ENCODE measurements at places on chromosomes 16 and 17. TPM values are rescaled to one million over a fixed set of nuclear protein-coding genes. Genes with fewer than 3 reads are reported as not detected.

MMP15 gene
- 23.3 TPM for total RNA-seq

RGS11 gene
- total RNA-seq, result 6.1 TPM

MFSD11 gene
- total RNA-seq, result 9.1 TPM

CIITA gene
- total RNA-seq, result 1.8 TPM

IL17C gene
- not detected for total RNA-seq

DNA sequence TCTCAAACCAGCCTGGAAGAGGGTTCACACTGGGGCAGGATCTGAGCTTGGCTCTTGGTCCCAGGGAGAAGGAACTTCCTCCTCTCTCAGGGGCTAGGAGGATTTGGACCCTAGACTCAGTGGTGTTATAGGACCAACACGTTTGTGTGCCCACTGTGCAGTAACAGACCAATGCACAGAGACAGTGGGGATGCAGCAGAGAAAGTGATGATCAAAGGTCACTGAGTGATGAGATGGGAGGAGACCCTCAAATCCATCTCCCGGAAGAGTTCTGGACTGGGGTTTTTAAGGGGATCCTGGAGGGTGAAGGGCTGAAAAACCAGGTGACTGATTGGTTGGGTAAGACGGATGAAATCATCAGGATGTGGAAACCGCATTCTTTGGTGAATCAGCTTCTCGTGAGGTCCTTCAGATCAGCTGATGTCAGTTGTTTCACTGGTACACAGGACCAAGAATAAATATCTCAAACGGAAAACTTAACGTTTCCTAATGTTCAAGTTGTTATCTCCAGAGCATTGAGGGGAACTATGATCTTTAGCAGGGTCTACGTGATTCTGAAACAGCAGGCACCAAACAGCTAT is 3.3 kb upstream of the VAC14 start:
- no peak for DNase-seq
- no peaks in the 10 kb centered on the region for H3K36me3 ChIP-seq
- no peak overlapping the region for H3K27ac ChIP-seq

DNA sequence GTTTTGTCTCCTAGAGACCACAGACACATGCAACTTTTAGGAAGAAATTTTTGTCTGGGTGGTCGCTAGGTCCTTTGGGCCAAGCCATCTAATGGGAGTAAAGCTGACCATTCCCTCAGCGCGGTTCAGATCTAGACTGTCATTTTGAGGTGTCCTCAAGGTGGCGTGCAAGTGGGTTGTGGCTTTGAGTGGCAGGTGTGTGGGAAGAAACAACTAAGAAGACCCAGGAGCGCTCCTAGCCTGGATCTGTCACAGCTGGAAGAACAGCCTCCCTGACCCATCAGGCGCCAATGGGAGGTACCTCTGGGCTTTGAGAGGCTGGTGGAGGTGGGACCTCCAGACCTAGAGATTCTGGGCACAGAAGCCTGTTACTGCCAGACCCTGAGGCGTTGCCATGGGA is 645.1 kb downstream of the KCNJ18 start:
- no peaks in the 10 kb centered on the region for H3K27me3 ChIP-seq
- H3K4me3 ChIP-seq, result no peak overlapping the region
- DNase-seq, result no peak
- H3K36me3 ChIP-seq, result no peaks in the 10 kb centered on the region
- no peak overlapping the region for H3K27ac ChIP-seq

DNA sequence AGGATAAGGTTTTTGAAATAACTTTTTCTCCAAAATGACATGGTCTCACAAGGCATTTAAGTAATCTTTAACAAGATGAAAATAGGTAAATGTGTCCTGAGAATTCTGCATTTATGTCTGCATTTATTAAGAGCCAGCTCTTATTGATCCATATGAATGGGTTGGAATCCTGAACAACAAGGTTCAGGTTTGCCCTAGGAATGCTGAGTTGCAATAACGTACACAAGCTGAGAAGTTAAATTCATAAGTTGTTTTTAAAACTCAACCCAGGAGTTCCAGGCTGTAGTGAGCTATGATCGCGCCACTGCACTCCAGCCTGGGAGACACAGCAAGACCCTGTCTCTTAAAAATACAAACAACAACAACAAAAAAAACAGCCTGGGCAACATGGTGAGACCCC is 28.1 kb downstream of the GLG1 start:
- no peak for DNase-seq
- H3K27me3 ChIP-seq, result no peaks in the 10 kb centered on the region
- H3K4me1 ChIP-seq, result peaks cover 14% of the 10 kb centered on the region
- no peaks in the 10 kb centered on the region for H3K36me3 ChIP-seq
- no peak overlapping the region for H3K4me3 ChIP-seq
- no peak overlapping the region for H3K27ac ChIP-seq

- H3K36me3 ChIP-seq, result peaks cover 26% of the 10 kb centered on the region
- no peak for DNase-seq
- peaks cover 4% of the 10 kb centered on the region for H3K4me1 ChIP-seq
- H3K4me3 ChIP-seq, result no peak overlapping the region
- H3K27me3 ChIP-seq, result no peaks in the 10 kb centered on the region
- no peak overlapping the region for H3K27ac ChIP-seq
These were observed 5.6 kb downstream of the STX4 start for GRCh38 chr16:31038993-31039392.

DNA sequence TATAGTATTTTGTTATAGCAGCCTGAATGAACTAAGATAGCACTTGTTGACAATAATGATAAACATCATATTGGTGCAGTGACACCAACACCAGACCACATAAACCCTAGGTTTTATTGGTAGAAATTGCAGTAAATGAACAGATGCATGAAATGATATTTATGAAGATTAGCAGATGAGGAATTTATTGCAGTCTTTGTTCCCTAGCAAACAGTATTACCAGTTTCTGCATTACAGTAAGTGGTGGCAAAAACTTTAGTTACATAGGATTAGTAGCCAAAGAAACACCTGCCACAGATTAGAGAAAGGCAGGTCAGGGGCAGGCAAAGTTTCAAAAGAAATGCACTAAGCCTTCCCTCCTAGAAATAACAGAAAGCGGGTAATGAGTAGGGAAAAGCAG is 17.7 kb upstream of the TANC2 start:
- no peaks in the 10 kb centered on the region for H3K36me3 ChIP-seq
- H3K27ac ChIP-seq, result no peak overlapping the region
- H3K4me3 ChIP-seq, result no peak overlapping the region
- no peaks in the 10 kb centered on the region for H3K27me3 ChIP-seq
- H3K4me1 ChIP-seq, result no peaks in the 10 kb centered on the region

GRCh38 chr17:42310787-42311215 is 22.5 kb downstream of the STAT5A start:
- no peaks in the 10 kb centered on the region for H3K4me1 ChIP-seq
- no peak overlapping the region for H3K4me3 ChIP-seq
- H3K36me3 ChIP-seq, result peaks cover 6% of the 10 kb centered on the region

- peak; percentile 63 for DNase-seq
- H3K36me3 ChIP-seq, result no peaks in the 10 kb centered on the region
- peak overlapping the region; percentile 95 for H3K4me3 ChIP-seq
- H3K27ac ChIP-seq, result peak overlapping the region; percentile 73
These were observed 430 bp downstream of the AMFR start for GRCh38 chr16:56424791-56425438.

DNA sequence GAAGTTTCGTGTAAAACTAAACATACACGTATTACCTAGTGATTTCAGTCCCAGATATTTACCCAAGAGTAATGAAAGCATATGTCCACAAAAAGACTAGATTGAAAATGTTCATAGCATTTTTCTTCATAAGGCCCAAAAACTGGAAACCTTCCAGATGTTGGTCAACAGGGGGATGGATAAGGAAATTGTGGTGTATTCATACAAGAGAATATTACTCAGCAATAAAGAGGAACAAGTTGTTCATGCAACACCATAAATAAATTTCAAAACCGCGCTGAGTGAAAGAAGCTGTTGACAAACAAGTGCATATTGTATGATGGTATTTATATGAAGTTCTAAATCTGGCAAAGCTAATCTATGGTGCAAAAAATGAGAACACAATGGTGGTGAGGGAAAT is 54.1 kb upstream of the NFAT5 start:
- DNase-seq, result no peak
- no peaks in the 10 kb centered on the region for H3K36me3 ChIP-seq
- no peak overlapping the region for H3K4me3 ChIP-seq
- no peaks in the 10 kb centered on the region for H3K27me3 ChIP-seq

GRCh38 chr16:76913046-76913445 is 277.9 kb upstream of the MON1B start:
- no peak overlapping the region for H3K4me3 ChIP-seq
- no peak for DNase-seq
- no peak overlapping the region for H3K27ac ChIP-seq
- no peaks in the 10 kb centered on the region for H3K4me1 ChIP-seq
- H3K36me3 ChIP-seq, result no peaks in the 10 kb centered on the region
- no peaks in the 10 kb centered on the region for H3K27me3 ChIP-seq

- no peaks in the 10 kb centered on the region for H3K27me3 ChIP-seq
- no peak for DNase-seq
- no peak overlapping the region for H3K4me3 ChIP-seq
- no peak overlapping the region for H3K27ac ChIP-seq
These were observed 5.9 kb upstream of the C16orf87 start for GRCh38 chr16:46836534-46837530.

GRCh38 chr17:9330141-9330540 is 245.5 kb downstream of the STX8 start:
- no peaks in the 10 kb centered on the region for H3K4me1 ChIP-seq
- H3K4me3 ChIP-seq, result no peak overlapping the region
- DNase-seq, result no peak
- H3K27ac ChIP-seq, result no peak overlapping the region
- H3K36me3 ChIP-seq, result no peaks in the 10 kb centered on the region
- H3K27me3 ChIP-seq, result no peaks in the 10 kb centered on the region

GRCh38 chr16:87309620-87310525 is 7.3 kb downstream of the C16orf95 start:
- H3K27ac ChIP-seq, result no peak overlapping the region
- no peak overlapping the region for H3K4me3 ChIP-seq
- no peaks in the 10 kb centered on the region for H3K4me1 ChIP-seq
- DNase-seq, result no peak
- no peaks in the 10 kb centered on the region for H3K36me3 ChIP-seq

DNA sequence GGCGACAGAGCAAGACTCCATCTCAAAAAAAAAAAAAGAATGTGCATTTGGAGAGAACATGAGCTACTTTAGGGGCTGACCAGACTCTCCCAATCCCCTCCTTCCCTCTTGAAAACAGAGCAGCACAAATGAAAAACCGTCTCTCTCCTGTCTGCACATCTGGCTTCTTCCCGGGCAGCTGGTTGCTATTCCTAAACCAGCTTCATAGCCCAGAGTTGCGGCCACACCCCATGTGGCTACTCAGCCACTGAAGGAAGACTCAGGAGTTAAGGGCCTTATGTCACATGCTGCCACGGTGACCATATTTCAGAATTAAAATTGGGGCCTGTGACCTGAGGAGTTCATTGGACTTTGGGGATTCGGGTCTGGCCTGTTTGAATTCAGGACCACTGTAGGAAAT is 48.3 kb downstream of the KATNIP start:
- DNase-seq, result no peak
- no peaks in the 10 kb centered on the region for H3K36me3 ChIP-seq
- H3K27ac ChIP-seq, result no peak overlapping the region
- H3K4me3 ChIP-seq, result no peak overlapping the region
- H3K4me1 ChIP-seq, result peaks cover 17% of the 10 kb centered on the region

GRCh38 chr16:31704138-31704537 is 169.5 kb upstream of the ZNF267 start:
- H3K4me1 ChIP-seq, result no peaks in the 10 kb centered on the region
- H3K36me3 ChIP-seq, result peaks cover 47% of the 10 kb centered on the region
- no peaks in the 10 kb centered on the region for H3K27me3 ChIP-seq

GRCh38 chr17:82666931-82667667 is 18.9 kb upstream of the WDR45B start:
- no peak overlapping the region for H3K4me3 ChIP-seq
- no peak overlapping the region for H3K27ac ChIP-seq
- no peak for DNase-seq
- no peaks in the 10 kb centered on the region for H3K4me1 ChIP-seq
- H3K36me3 ChIP-seq, result no peaks in the 10 kb centered on the region

DNA sequence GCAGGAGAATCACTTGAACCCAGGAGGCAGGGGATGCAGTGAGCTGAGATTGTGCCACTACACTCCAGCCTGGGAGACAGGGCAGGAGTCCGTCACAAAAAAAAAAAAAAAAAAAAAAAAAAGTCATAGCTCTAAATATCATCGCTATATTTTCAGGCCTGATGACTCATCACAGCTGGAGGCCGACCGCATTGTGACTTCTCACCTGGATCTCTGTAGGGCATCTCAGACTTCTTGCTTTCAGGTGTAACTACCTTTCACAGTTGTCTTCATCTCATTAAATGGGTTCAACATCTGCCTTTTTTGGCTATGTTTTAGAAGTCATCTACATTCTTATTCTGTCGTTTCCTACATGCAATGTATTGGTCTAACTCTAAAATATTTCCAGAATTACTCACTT is 353.1 kb upstream of the MON1B start:
- no peak for DNase-seq
- peaks cover 7% of the 10 kb centered on the region for H3K4me1 ChIP-seq
- H3K4me3 ChIP-seq, result no peak overlapping the region

- no peaks in the 10 kb centered on the region for H3K36me3 ChIP-seq
- peaks cover 5% of the 10 kb centered on the region for H3K4me1 ChIP-seq
- peak overlapping the region; percentile 44 for H3K4me3 ChIP-seq
- peak overlapping the region; percentile 38 for H3K27ac ChIP-seq
These were observed 6.3 kb upstream of the RNF227 start for GRCh38 chr17:7922269-7922844.

- H3K4me1 ChIP-seq, result no peaks in the 10 kb centered on the region
- no peaks in the 10 kb centered on the region for H3K27me3 ChIP-seq
- H3K4me3 ChIP-seq, result no peak overlapping the region
- no peak overlapping the region for H3K27ac ChIP-seq
- no peak for DNase-seq
These were observed 24.8 kb downstream of the MAP1LC3B start for GRCh38 chr16:87416826-87417527.

DNA sequence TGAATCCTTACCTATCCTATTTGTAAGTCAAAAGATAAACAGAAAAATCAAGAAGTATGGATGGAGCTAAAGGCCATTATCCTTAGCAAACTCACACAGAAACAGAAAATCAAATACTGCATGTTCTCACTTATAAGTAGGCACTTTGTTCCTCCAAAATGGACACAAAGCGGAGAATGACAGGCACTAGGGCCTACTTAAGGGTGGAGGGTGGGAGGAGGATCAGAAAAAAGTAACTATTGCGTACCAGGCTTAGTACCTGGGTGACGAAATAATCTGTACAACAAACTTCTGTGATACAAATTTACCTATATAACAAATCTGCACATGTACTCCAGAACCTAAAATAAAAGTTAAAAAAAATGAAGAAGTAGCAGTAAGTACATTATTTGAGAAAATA is 164.3 kb downstream of the PARN start:
- no peaks in the 10 kb centered on the region for H3K4me1 ChIP-seq
- H3K27ac ChIP-seq, result no peak overlapping the region
- DNase-seq, result no peak
- no peak overlapping the region for H3K4me3 ChIP-seq
- no peaks in the 10 kb centered on the region for H3K36me3 ChIP-seq
- no peaks in the 10 kb centered on the region for H3K27me3 ChIP-seq

GRCh38 chr16:65125871-65126270 is 4.0 kb upstream of the CDH11 start:
- no peaks in the 10 kb centered on the region for H3K4me1 ChIP-seq
- no peak overlapping the region for H3K4me3 ChIP-seq
- DNase-seq, result no peak
- no peak overlapping the region for H3K27ac ChIP-seq
- no peaks in the 10 kb centered on the region for H3K27me3 ChIP-seq

Measured in pancreas (tissue), 10 donors.